ENCODE measurements at places on chromosomes 12 and 14. TPM values are rescaled to one million over a fixed set of nuclear protein-coding genes. Genes with fewer than 3 reads are reported as not detected.

Gene CLEC1A
- total RNA-seq = 4.6 TPM

Gene GPR84
- total RNA-seq = 0.39 TPM

Gene TSPAN11
- total RNA-seq = 1.4 TPM

Gene CFAP54
- total RNA-seq = 48.8 TPM

Gene LRFN5
- 2.8 TPM for total RNA-seq

Gene OR4E1
- not detected for total RNA-seq

Gene NOVA1
- total RNA-seq = 3.1 TPM

Gene ING4
- 41.3 TPM for total RNA-seq

Gene SLC6A12
- total RNA-seq = 9.2 TPM

Gene LBHD2
- total RNA-seq = not detected

Data from upper lobe of left lung (tissue), 6 donors.